ENCODE measurements at places on chromosomes 2 and 18.

GRCh38 chr2:160993654-160994061 is 166.6 kb upstream of the TANK start:
- peak; percentile 85 for DNase-seq

GRCh38 chr2:137192366-137193310 is 427.3 kb downstream of the THSD7B start:
- no peak for DNase-seq

GRCh38 chr2:96409081-96409819 is 73.7 kb downstream of the NCAPH start:
- DNase-seq: no peak

DNA sequence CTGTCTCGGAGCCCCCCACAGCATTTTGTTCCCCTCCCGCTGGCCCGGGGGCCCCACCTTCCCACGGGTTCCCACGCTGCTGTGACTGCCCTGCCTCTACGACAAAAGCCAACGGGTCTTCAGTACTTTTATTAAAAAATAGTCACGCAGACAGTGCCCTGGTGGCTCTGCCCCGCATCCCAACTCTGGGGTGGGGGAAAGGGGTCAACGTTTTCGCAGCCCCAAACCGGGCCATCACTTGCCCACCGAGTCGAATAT is 1.0 kb downstream of the UCN start:
- DNase-seq: no peak

GRCh38 chr2:215602997-215603396 is 167.1 kb upstream of the FN1 start:
- no peak for DNase-seq

GRCh38 chr2:215421859-215422461 is 13.9 kb downstream of the FN1 start:
- no peak for DNase-seq

GRCh38 chr18:63312737-63313395 is 6.7 kb downstream of the BCL2 start:
- DNase-seq: no peak

GRCh38 chr2:239870863-239871262 is 154.3 kb downstream of the NDUFA10 start:
- DNase-seq: no peak

- DNase-seq: peak; percentile 53
These were observed 74.3 kb upstream of the ADAM23 start for GRCh38 chr2:206368933-206369569.

DNA sequence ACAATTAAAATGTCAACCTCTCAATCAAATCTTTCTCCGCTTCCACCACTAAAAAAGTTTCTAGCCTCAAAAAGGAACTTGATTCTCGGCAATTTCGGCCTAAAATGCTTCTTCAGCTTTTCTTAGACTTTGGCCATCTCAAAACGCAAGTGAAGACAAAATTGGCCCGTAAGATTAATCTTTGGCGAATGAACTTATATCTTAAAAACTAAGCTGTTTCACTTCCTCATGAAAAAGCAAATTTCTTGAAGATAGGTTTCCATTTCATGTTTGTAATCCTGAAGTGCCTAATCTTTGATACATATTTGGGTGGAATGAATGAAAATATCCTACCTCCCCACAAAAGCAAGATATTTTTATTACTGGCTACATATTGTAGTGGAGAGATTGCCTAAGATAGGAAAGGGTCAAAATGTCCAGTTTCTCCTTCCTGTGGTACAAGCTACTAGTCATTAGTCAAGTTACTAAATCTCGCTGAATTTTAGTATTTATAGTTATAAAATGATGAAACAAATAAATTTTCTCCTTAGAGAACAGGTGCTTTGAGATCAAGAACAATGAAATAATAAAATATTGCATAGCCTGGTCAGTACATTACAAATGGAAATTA is 85.4 kb upstream of the ZEB2 start:
- DNase-seq: no peak

DNA sequence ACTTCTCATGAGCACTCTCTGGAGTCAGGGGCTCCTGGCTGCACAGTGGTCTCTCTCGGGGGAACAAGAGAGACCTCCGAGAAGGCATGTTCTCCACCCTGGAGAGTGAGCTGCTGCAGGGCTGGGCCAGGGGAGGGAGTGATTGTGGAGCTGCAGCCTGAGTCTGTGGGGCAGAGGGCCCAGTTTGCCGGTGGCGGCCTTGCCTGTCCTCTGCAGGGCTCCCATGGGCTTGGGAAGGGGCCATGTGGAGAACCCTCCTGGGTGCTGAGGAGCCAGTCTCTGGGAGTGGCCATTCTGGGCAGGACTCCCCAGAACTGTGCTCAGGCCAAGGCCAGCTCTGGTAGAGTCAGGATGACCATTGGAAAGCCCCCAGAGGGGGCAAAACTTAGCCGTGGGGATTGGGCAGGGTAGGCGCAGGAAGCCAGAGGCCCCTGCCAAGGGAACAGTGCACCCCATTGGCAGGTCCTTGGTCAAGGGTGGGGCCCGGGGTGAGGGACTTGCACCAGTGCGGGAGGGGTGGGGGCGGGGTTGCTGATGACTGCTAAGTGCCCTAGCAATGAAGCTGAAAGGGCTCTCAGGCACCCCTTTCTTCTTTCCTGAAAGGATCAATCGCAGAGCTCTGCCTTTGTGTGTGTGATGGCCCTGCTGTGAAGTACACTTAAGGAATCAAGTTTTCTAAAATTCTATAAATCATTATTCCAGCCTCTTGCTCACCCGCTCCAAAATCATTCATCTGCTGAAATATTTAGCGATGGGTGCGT is 69.7 kb upstream of the BOD1L2 start:
- DNase-seq: no peak

DNA sequence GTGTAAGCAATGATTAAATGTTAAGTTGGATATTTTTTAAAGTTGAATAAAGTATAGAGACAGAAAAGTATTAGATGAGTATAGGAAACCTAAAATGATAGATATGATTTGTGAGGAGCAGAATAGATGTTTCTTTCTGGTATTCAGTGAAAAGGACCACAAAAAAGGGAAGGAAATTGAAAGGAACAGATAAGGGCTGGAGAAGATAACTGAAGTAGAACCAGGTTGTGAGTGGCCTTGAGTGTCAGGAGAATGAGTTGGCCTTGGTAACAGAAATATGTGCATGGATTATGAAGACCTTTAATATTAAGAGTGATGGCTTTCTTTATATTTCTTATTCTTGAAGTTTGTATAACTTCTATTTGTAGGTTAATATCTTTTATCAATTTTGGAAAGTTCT is 543.5 kb downstream of the METTL4 start:
- no peak for DNase-seq

- DNase-seq: no peak
These were observed 42.7 kb upstream of the OTX1 start for GRCh38 chr2:63007813-63008458.

GRCh38 chr2:85449214-85449588 is 30.7 kb downstream of the SH2D6 start:
- no peak for DNase-seq

- DNase-seq: no peak
These were observed 3.2 kb downstream of the NR4A2 start for GRCh38 chr2:156329031-156329926.

- DNase-seq: no peak
These were observed 365 bp downstream of the NDUFB3 start for GRCh38 chr2:201072201-201072530.

GRCh38 chr18:46536215-46536874 is 120.7 kb downstream of the LOXHD1 start:
- no peak for DNase-seq

- no peak for DNase-seq
These were observed 143.9 kb upstream of the DLX2 start for GRCh38 chr2:172246649-172247048.

DNA sequence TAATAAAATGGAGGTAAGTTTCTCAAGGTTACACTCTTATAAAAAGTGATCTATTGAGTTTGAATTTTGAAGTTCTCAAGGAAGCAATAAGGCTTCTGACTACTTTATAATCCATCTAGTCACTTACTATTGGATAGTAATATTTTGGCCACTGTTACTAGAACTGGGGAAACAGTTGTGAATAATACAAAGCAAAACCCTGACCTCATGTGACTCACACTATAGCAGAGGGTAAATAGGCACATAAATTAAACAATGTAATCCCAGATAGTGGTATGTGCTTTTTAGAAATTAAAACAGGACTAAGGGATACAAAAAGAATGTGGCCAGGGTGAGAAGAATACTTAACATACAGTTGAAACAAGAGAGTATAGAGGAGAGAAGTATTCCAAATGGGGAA is 78.6 kb downstream of the CALCRL start:
- no peak for DNase-seq

DNA sequence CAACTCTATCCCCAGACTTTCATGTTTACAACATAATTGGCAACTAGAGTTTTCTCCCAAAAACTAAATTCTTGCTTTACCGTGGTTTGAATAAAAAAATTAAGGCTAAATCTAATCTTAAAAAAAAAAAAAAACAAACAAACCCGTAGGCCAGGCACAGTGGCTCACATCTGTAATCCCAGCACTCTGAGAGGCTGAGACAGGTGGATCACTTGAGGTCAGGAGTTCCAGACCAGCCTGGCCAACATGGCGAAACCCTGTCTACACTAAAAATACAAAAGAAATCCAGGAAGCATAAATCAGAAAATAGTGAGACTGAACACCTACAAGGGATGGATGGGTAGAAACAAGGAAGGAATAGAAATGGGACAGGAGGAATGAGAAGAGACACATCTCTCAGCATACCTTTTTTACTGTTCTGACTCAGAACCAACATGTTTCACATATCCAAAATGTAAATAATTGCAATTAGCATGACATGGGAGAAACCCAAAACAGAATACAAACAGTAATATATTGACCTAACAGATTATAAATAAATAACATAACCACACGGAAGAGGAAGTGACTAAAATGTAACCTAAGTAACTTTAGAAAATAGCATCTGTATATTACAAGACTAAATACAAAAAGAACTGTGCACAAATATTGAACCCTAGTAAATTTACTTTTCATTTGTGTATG is 17.5 kb downstream of the MGAT4A start:
- DNase-seq: no peak

DNA sequence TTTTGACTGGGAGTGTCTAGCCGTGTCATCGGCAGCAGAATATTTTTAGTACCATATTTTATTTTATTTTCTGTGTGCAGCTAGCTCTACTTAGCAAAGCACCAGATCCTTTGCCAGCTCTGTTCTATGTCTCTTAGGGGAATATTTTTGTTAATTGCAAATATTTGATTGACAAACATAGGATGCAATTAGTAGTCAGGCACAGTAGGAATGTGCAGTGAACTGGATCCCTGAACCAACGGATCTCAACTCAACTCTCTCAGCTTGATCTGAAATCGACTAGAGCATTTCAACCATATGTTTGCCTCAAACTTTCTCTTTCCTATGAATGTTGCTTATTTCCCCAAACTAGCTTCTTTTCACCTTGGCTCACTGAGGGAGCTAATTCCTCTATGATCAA is 998.0 kb upstream of the FANCL start:
- no peak for DNase-seq

DNA sequence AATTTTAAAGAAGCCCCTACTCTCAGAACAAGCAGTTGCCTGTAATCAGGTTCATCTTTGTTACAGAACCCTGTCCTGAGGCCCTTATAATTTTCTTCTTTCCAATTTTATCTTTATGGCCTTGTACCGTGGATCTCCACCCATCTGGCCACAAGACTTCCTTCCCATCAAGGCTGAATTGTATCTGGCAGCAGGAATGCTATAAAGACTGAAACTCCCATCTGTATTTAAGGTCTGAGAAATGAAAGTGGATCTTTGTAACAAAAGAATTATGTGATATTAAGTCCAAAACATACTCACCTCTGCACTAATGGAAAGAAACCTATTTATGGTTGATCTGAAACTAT is 91.8 kb downstream of the METTL8 start:
- no peak for DNase-seq

- peak; percentile 45 for DNase-seq
These were observed 29.5 kb downstream of the PAX8 start for GRCh38 chr2:113248997-113249770.

DNA sequence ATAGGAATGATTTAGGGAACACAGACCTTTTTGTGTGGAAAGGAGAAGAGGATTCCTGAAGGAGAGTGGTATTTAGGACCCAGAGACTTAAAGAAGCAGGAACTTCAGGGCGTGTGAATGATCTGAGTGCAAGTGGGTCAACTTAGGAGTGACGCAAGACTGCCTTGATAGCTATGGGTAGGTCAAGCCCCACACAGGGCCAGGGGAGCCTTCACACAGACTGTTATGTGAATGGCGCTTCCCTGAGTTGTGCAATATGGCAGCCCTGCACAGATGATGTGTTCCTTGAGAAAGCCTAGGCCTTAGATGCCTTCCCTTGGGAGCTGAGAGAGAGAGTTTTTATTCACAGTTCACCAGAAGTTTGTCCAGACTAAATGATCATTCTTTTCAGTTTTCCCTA is 47.1 kb upstream of the IGFBP5 start:
- DNase-seq: no peak

Measured in SK-N-DZ (cell line).